ENCODE measurements at places on chromosomes 16 and 17.
A peak's percentile ranks its signal among the peaks of the same experiment; 100 is the strongest.

GRCh38 chr17:10793816-10794215 lies 10.1 kb downstream of the TMEM238L start:
- no peak for DNase-seq

DNA sequence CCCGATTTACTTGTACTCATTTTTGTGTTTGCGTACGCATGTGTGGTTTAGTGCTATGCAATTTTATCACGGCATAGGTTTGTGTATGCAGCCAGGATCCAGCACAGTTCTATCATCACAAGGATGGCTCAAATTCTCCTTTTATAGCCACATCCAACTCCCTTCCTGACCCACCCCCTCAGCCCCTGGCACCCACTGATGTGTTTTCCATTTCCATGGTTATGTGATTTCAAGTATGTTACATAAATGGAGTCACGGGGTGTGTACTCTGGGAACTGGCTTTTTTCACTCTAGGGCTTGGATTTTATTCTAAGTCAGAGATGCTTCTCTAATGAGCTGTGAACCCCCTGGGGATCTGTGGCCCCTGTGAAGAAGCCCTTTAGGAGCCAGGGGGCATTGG lies 16.8 kb downstream of the IL4R start:
- DNase-seq = no peak

DNA sequence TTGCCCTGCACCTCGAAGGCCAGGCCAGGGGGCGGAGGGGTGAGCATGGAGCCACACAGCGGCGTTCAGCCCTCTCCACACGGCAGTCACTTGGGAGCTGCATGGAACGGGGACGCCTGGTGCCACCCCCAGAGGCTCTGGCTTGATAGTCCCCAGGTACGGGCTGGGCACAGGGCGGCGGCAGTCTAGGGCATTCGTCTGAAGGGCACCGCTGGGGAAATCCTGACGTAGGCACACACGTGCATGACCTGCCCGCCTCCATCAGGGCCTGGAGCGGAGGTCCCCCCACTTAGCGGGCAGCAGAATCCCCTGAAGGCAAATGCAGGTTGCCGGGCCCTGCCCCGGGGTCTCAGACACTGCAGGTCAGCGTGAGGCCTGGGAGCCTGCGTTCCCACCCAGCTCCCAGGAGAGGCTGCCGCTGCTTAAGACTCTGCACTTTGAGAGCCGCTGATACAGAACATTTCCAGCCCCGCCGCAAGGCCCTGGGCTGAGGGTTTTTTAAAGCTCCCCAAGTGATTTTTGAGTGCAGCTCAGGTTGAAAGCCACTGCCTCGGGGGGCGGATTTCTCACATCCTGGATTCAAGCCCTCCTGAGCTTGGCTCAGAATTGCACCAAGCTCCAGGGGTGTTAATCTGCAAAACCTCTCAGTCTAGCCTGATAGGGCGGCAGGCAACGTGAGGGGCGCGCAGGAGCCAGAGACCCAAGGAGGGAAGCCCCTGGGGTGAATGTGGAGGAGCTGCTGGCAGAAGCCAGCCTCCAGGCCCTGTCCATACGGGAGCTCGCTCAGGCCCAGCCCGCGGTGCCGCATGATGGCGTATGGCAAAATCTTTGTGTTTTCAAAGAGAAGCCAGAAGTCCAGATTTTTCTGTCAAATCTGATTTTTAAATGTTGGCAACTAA lies 182.3 kb upstream of the GSE1 start:
- no peak for DNase-seq

- DNase-seq = no peak
These were observed 704 bp downstream of the ASIC2 start for GRCh38 chr17:33292201-33292980.

GRCh38 chr17:8726941-8727555 lies 17.6 kb downstream of the CCDC42 start:
- no peak for DNase-seq

DNA sequence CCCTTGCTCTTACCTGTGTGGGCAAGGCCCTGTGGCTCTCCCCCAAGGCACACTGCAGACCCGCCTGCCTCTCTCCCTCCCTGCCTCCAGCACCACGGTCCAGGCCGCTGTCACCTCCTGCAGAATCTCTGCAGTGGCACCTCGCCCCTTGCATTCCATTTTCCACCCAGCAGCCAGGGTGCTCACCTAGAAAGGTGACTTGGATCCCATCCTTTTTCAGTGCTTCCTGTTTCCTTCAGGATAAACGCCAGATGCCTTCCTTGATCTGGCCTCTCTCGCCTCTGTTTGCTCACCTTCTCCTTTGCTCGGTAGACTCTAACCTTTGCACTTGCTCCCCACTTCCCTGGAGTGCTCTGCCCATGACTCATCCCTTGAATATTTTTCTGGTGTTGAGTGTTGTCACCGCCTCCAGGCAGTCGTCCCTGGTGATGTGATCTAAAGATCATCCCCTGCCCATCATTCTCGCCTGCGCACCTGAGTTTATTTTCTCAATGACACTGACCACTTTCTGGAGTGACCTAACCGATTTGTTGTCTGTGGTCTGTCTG lies 79.2 kb upstream of the LGALS9 start:
- DNase-seq = no peak

DNA sequence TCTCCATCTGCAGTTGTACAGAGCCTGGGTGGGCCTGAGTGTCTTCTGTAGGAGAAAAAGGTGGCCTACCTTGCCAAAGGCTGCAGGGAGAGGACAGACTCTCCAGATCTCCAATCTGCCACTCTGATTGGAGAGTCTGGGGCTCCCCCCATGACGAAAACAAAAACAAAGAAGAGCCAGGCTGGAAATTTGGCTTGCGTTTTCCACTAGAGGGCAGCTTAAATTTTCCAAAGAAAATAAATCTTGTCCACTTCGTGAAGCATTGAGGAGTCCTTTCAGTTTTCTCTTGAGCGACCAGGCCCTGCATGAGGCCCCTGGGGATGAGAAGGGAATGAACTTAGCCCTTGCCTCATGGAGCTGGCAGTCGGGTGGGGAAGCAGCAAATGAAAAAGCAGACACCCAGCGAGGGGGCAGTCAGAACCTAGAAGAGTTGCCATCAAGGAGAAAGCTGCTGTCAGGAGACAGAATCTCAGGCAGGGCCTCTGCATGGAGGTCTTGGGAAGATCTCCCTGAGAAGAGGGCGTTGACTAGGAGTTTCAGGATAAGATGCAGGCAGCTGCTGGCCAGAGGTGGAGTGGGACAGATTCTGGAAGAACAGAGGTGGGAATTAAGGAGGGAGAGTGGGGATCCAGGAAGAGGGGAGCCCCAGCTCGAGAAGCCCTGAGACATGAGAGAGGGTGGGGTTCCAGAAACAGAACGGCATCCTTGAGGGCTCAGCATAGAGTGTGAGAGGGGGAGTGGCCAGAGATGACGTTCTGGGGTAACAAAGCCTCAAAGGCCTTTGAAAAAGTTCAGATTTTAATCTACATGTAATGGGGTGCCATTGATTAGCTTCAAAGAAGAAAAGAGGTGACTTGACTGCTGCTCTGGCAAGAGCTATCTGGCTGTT lies 8.4 kb upstream of the SHCBP1 start:
- DNase-seq = no peak

DNA sequence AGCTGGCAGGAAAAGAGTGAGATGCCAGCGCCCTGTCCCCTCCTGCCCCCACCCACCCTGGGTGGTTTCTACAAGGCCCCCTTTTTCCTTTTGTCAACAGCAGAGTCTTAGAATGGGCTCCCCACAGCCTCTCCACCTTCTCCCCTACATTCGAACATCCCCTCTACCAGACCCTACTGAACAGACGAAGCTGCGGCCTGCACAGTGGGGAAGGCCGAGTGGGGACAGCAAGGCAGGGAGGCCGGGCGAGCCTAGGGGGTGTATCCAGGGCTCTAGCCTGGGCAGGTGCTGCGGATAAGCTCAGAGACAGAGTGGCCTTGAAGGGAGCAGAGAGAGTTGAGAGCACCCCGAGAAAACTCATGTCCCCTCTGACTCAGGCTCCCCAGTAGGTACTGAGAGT lies 7.4 kb downstream of the ZACN start:
- no peak for DNase-seq

DNA sequence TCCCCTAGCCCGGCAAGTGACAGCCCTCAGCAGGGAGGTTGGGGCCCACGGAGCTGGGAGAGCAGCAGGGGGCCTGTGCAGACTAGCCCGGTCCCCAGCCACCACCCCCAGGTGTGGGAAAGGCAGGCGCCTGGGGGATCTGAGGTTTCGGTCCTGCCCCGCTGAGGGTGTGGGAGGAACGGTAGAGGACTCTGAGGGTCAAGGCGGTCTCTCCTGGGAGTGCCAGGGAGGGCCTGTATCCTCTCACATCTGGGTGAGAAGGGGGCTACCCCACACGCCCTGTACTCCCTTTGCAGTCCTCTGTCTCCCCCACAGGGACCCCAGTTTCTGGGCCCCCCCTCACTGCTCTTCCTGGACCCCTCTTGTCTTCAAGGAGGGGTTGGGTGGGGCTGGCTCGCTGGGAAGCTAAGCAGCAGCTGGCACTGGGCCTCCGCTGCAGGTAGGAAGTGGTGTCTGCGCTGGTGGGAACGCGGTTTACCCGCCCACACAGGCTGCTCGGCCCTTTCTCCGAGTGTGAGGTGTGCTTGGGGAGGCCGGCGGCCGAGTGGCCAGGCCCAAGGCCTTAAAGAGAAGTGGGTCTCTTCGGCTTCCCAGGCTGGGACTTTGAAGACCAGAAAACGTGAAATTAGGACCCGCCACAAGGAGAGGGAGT lies 15.4 kb downstream of the CD7 start:
- peak; percentile 69 for DNase-seq

GRCh38 chr17:26963163-26963503 lies 330.8 kb upstream of the WSB1 start:
- DNase-seq = no peak

DNA sequence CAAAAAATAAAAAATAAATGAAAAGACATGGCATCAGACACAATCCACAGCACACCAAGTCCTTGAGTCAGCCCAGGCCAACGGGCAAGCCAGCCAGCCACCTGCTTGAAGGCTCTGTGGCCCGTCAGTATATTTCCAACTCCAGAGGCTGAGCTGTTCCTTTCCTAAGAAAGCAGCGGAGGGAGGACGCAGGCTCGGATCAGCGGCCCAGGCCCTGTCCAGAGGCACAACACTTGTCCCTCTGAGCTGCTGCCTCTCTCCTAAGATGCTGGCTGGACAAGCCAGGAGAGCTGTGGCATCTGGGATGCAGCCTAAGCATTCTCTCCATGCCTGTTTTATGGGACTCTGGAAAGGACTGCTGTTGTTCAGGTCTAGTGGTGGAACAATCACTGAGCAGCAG lies 14.8 kb upstream of the NLRC3 start:
- no peak for DNase-seq

GRCh38 chr16:23557779-23558702 lies 514 bp downstream of the UBFD1 start:
- peak; percentile 5 for DNase-seq

DNA sequence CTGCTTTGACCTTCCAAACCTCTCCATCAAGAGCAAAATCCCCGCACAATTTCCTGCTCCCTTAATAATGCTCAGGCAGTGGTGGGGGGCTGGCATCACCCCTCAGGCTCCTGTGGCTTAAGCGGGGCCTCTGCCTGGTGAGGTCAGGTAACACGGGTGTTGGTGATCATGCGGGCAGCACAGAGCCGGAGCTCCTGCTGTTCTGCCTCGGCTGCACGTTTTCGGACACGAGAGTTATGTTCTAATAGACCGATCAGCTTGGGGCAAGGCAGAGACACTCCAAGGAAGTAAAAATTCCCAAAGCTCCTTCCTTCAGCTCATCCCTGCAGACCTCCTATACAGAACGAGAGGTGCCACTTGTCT lies 6.0 kb downstream of the NARF start:
- DNase-seq = no peak

DNA sequence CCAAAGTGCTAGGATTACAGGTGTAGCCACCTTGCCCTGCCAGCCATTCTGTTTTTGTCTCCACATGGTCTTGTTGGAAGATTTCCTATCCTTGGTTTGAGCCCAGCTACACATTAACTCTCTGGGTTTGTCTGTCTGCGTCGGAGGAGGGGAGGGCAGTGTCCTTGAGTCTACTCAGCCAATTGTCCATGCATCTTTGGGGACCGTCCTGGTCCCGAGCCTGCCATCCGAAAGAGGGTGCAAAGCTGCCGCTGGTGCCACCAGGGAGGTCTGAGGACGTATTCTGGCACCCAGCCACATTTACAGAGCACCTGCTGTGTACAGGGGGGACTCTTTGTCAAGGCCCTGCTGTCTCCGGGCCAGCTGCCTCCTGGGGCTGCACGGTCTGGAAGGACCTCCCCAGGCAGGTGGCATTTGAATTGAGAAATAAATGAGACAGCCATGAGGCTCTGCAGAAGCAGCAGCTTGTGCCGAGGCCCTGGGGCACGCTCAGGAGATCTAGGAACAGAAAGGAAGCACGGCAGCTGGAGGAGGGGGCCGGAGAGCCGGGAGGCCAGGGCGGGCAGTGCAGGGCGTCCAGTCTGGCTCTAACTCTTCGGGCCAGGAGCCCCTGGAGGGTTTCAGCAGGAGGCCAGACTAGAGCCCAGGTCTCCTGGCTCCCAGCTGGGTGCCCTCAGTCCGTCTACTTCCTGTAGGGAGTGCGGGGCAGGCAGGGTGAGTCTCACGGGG lies 1.5 kb downstream of the CYBA start:
- no peak for DNase-seq

DNA sequence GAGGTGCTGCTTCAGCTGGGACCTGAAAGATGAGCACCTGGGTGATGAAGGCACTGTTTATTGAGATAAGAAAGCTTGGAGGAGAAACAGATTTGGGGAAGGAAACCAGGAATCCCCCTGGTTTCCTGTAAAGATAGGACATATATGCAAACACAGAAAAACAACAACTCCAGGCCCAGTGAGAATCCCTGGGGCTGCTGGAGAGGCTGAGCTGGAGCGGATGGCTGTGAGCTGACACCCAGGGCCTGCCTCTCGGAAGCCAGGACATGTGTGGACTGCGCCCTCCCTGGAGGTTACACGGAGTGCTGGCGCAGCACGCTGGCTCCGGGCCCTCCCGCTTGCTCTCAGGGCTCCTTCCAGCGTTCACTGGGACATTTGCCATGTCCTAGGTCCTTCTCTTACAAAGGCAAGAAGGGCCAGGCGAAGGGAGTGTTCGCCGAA lies 57.5 kb downstream of the CYB5B start:
- no peak for DNase-seq

DNA sequence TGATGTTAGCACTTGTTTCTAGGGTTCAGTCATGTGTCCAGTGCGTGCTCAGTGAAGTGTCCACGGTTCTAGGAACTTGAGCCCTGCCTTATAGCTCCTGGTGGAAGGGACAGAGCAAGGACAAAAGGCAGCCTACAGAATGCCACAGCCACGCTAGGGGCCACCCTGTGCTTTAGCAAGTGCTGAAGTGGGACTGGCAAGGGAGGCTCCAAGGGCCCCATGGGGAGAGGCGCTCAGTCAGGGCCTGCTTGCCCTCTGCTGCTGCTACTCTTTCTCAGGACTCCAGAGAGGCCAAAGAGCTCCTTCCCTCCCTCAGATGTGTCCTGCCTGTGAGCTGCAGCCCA lies 6.8 kb downstream of the NT5C start:
- DNase-seq = no peak

DNA sequence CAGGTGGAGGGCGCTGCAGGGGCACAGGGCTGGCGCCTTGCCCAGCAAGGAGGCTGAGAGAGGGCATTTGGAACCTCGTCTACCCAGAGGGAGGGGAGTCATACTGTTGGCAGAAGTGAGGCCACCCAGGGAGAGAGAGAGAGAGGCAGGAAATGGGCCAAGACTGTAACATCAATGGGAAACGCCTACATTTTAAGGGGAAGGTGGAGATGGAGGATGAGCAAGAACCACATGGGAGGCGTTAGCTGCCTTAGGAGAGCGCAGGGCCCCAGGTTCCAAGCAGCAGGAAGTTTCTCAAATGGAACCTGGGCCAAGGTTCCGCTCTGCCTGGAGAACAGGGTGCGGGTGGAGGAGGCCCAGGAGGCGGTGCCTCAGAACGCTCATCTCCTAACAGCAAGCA lies 2.7 kb upstream of the WFDC1 start:
- no peak for DNase-seq

GRCh38 chr16:22007509-22008214 lies at the start of gene MOSMO:
Gene MOSMO, plus strand, starts transcription at chr16:22008111. Its CDS starts 191 bp downstream, at chr16:22008302.
- peak; percentile 56 for DNase-seq
